ENCODE measurements at places on chromosomes 4 and X.

DNA sequence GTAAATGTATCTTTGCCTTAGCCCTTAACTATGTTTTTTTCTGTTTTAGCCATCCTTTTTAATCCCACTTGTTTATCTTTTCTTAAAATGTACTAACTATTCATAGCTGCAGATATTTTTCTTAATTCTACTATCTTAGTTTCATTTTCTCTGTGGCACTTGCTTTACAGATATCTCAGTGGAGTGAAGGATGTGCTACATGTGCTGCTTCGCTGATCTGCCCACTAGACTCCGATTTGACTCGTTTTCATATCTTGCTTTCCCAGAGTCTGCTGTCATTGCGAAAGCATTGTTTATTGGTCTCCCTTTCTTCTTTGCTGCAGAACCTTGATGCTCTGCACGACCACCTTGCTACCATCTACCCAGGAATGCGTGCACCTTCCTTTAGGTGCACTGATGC is 30.6 kb downstream of the GUCY1B1 start:
- no peak for DNase-seq

GRCh38 chr4:10083861-10084641 is 32.5 kb downstream of the WDR1 start:
- DNase-seq: no peak

- DNase-seq: no peak
Observed at GRCh38 chr4:53175640-53176039, 190.2 kb downstream of the SCFD2 start.

DNA sequence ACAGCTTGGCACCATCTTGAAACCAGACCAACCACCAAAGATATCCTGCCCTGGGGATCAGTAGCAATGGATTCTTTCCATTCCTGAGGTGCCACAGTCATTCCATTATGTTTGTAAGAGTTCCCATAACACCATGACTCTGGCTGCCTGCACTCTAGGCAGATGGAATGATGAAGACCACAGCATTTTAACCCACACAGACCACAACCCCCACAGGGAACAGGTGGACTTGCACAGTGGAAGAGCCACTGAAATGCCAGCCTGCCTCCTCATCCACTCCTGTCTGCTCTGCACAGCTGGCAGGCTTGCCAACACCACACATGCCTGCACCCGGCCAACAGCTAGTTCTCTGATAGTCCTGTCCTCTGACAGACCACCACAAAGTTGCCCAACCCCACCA is 2362.2 kb upstream of the AGA start:
- DNase-seq: no peak

- no peak for DNase-seq
Observed at GRCh38 chr4:148182230-148182911, 259.8 kb downstream of the NR3C2 start.

DNA sequence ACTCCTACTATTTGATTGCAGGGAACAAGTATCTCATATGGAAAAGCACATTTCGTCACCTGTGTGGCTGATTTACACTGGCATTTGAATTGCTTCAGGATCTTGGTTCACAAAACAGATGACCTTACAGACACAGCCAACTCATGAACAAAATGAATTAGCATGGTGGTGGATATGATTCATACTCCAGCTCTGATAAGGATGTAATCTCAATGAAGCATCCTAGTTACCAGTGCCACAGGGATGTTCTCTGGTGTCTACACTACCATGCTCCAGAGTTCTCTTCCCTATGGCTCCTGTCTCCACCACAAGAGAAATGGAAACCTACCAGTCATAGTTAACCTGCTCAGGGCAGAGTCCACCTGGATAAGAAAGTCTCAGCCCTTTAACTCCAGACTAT is 40.7 kb downstream of the TEC start:
- no peak for DNase-seq

DNA sequence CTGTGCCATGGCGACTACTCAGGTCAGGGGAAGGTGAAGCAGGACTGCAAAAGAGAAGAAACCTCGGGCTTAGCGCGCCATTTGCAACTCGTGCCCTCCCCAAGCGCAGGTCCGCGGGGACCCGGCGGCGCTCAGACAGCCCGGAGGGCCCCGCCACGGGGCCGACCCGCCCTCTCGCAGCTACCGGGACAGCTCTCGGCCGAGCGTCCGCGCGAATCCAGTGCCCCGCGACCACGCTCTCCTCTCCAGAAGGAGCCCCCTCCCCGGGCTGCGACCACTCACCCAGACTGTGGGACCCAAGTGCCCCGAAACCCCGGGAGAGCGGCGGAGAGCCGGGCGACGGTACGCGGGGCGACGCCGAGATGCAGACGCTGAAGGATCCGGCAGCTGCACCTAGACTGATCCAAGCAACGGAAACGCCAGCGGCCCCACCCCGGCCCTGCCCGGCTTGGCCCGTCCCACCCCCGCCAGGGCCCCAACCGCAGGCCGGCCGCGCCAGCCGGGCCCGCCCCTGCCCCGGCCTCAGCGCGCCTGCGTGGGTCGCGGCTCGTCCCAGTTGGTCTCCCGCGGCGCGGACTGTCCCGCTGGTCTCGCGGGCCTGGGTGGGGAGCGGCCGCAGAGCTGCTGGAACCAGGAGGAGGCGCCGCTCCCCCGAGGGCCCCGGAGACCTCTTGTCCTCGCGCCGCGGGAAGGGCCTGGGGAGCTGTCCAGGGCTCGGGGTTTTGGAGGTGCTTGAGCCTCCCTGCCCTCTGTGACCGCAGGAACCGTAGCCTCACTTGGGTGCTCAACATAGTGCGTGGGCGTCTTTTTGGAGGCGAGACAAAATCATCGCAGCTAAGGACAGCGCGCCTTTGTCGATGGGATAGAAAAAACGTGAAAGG is at the start of gene ANXA5:
Gene ANXA5, minus strand, starts transcription at position 400 of the 881 bp plus-strand sequence. Its CDS starts 391 bp downstream, at position 9.
- DNase-seq: peak; percentile 72

DNA sequence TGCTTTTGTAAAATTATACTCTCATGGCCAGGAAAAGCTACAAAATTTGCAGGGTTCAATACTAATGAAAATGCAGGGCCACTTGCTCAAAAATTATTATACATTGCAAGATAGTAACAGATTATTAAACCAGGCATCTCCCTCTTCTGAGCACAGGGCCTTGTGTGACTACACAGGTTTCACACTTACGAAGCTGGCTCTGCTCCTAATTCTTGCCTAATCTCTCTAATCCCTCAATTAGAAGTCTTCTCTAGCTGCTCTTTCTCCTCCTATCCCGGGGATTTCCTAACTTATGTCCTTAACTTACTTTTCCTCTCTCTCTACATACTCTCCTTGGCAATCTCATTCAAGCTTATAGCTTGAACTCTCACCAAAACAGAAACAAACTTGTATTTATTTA is 168.3 kb downstream of the AREG start:
- no peak for DNase-seq

GRCh38 chr4:64713256-64713840 is 304.1 kb upstream of the TECRL start:
- DNase-seq: no peak

GRCh38 chrX:54064564-54064963 is 20.3 kb upstream of the PHF8 start:
- no peak for DNase-seq

DNA sequence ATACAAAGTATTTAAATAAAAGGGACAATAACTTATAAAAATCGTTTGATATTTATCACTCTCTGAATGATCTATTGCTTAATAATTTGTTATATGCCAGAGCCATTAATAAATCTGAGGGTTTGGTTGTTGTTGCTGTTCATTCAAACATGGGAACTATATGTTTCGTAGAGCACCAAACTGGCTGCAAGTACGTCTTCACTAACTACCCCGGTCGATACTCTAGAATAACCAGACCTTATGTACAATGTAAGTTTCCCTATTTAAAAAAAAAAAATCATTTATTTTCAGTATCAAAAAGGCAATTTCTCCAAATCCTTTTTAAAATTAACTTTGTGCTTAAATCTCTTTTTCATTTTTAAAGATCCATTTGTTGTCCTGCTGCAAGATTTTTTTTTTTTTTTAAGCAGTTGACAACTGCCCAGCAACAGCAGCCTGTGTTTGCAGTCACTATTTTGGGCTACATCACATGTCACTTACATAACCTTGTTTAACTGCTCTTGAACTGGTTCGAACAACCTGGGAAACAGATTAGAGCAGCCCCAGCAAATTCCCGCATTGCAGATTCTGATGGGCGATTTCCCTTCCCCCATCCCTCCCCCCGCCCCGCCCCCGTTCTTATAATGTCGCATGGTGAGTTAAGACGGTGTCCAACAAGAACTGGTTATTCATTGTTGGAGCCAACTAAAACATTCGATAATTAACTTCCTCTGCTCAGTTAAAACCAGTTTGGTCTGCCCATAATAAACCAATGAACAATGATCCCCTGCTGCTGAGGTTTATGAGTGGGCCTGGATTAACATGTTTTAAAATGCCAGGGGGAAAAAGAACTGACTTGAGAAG is 238.9 kb downstream of the NR3C2 start:
- no peak for DNase-seq

- DNase-seq: no peak
Observed at GRCh38 chr4:131566026-131566425, 1583.1 kb upstream of the PCDH10 start.

DNA sequence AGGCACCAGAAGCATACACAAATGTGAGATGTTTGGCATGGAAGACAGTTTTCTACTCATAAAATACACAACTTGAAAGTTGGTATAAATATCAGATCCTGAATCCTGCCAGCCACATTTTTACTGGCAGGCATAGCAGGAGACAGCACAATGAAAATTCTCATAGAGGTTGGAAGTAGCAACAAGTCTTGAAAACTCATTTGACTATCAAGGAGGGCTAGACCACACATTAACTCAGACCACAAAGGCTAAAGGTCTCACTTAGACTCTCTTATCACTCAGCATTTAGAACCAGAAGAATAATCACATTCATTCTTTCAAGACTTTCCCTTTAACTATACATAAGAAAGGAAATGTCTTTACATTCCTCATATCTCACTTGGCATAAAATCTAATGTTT is 56.5 kb downstream of the SORBS2 start:
- no peak for DNase-seq

DNA sequence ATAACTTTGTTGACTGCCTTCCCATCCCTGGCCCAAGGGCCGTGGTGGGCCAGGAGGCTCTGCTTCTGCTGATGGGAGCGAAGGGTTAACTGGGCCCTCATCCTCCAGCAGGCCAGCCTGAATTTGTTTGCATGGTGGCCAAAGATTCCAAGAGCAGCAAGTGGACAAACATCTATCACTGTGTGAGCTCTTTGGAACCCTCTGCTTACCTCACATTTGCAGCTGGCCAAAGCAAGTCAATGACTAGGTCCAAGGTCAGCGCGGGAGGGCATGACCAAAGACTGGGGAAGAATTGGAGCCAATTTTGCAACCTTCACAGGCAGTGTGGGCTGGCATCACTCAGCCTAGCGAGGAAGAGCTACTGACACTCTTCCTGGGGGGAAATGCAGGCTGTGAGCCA is 67.8 kb upstream of the ATP6AP2 start:
- DNase-seq: no peak

- DNase-seq: no peak
Observed at GRCh38 chr4:10571909-10572308, 112.7 kb downstream of the CLNK start.

DNA sequence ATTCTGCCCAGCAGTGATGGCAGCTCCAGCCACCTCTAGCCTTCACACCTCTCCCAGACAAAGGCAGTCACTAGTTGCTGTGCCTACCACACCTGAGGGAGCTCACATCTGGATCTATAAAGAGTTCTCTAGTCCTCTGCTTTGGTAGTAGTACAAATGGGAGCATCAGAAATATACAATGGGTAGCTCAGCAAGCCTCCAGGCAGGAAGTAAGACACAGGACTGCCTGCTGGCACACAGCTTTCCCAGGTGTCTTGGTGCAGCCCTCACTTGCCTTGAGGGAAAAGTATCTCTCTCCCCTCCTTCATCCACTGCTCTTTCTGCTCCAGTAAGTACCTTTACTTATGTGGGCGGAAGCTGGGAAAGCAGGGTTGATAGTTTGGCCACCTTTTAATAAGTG is 212.9 kb upstream of the SLC7A11 start:
- DNase-seq: no peak

DNA sequence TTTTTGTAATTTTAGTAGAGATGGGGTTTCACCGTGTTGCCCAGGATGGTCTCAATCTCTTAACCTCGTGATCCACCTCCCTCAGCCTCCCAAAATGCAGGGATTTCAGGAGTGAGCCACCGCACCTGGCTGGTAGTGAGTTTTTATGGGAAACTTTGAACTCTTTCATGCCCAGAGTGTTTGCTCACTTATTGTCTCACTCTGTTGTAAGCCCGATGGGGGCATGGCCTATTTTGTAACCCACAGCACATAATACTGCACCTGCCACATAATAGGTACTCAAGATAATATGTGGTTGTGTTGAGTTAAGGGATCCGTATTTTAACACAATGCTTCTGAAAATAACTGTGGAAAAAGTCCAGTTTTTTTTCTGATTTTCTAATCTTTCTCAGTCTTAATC is 109.6 kb upstream of the GIMD1 start:
- DNase-seq: no peak

DNA sequence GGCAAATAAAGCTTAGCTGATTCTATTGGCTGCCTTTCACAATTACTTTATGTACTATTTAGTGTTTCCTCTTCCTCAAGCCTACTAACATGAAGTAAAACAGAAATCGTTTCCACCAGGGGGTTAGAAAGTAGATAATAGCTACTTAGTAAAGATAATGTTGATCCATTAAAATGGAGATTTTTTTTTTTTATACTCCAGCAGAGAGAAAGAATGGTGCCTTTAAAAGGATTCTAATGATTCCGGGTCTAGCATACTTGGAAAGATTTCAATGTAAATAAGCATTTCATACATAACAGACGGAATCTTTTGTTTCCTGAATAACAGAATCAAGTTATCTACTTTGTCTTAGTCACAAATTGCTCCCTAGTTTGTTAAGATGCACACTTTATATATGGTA is 37.1 kb downstream of the GK start:
- no peak for DNase-seq

DNA sequence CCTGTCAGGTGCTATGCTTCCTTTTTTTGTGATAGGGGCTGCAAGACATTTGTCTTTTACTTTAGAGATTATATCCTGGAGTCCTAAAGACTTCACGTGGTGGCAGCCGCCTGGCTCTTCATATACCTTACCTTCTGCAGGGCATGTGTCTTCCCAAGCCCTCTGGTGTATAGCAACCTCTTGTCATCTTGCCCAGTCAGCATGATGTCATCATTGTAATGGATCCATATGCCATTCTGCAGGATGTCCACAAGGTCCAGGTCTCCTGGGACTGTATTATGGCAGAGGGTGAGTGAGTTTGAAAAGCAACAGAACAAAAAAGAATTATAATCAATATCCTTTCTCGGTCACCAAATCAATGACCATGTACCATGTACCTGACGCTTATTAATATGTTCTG is 82.2 kb upstream of the SCOC start:
- DNase-seq: no peak

- DNase-seq: no peak
Observed at GRCh38 chrX:41909068-41909467, 14.3 kb downstream of the CASK start.

DNA sequence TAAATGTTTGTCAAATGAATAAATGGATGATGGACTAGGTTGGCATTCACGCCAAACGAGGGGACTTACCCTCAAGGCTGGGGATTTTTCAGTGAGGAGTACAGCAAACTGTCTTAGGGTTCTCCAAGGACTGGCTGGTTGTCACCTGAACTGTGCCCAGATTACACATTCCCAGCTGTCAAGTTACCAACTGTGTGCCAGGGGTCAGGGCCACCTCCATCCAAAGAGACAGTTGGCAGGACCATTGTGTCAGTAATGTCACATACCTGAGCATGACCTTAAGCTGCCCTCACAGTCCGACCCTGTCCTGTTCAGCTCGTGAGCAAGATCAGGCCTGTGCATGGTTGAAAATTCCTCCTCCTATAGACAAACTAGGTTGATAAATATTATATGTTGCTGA is 116.7 kb downstream of the MID1IP1 start:
- DNase-seq: no peak

Data from stimulated activated CD8-positive, alpha-beta memory T cell treated with anti-CD3 and anti-CD28 coated beads, Interleukin-2, amount 100 ng/mL, for 48 hours (primary cell).